ENCODE measurements at places on chromosomes 7 and 10.

- DNase-seq, result no peak
Observed at GRCh38 chr7:130958846-130959245, 224.8 kb upstream of the KLF14 start.

GRCh38 chr7:50273870-50274269 is 30.6 kb upstream of the IKZF1 start:
- DNase-seq, result no peak

GRCh38 chr7:84274029-84274638 is 79.5 kb upstream of the SEMA3A start:
- no peak for DNase-seq

DNA sequence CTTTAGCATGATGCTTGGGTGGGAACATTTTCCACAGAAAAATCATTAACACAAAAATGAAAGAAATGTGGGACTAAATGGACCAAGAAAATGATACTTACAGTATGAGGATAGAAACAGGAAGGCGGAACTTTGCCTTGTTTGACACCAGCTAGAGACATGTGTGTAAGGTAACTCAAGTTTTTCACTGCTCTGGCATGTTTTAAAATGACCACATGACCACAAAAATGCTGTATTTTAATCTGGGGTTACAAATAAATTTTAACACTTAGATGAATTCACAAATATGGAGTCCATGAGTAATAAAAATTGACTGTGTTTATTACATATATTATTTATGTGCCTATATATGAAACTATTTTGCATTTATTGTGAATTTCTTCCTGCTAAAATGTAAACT is 100.9 kb upstream of the PHYHIPL start:
- DNase-seq, result no peak

DNA sequence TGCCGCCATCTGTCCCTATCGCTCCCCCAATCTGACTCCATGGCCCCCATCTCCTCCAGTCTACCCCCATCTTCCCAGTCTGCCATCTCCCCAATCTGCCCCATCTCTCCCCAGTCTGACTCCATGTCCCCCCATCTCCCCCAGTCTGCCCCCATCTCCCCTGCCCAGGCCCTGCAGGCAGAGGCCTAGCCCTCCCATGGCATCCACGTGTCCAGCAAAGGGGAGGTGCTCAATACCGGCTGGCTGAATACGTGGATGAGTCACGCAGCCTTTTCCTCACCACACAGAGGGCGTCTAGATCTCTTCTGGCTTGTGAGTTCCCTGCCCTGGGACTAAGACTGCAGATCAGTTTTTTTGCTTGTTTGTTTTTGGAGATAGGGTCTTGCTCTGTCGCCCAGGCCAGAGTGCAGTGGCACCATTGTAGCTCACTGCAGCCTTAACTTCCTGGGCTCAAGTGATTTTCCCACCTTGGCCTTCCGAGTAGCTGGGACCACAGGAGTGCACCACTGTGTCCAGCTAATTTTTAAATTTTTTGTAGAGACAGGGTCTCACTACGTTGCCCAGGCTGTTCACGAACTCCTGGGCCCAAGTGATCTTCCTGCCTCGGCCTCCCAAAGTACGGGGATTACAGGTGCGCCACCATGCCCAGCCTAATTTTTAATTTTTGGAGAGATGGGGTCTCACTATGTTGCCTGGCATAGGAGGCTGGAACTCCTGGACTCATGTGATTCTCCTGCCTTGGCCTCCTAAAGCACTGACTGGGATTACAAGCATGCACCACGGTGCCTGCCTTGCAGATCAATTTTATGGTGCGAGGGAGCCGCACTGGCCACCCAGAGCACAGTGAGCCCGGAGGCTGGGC is 15.3 kb upstream of the GPR146 start:
- peak; percentile 70 for DNase-seq

DNA sequence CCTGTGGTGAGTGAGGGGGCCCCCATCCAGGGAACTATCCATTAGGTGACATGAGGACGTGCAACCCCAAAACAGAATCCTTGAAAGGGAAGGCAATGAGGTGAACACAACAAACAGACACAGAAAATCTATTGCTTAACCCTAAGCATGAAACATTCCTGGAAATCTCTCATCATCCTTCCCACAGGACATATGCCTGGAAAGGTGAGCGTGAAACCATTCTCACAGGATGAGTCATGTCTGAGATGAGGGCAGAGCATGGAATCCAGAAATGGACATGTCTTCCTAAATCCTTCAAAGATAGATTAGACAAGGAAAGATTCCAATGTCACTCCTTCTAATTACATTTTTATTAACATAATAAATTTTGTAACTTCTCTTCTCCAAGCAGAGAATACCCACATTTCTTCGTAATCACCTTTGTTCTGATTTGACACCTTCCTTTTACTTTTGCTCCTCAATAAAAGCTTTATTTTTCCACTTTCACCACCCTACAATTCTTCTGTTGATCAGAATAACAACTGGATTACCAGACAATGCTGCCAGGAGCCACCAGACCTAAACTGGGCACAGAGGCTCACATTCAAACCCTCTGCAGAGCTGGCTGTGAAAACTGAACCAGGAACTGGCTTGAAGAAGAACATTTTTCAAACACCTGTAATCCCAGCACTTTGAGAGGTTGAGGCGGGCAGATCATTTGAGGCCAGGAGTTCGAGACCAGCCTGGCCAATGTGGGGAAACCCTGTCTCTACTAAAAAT is 67.2 kb downstream of the COBL start:
- no peak for DNase-seq

Measured in activated naive CD8-positive, alpha-beta T cell treated with anti-CD3 and anti-CD28 coated beads, Interleukin-2, amount 50 U/mL, for 24 hours (primary cell).